ENCODE measurements at places on chromosomes 2 and 18.

- DNase-seq: no peak
Measured at GRCh38 chr2:234098681-234099080, 48.2 kb downstream of the SPP2 start.

DNA sequence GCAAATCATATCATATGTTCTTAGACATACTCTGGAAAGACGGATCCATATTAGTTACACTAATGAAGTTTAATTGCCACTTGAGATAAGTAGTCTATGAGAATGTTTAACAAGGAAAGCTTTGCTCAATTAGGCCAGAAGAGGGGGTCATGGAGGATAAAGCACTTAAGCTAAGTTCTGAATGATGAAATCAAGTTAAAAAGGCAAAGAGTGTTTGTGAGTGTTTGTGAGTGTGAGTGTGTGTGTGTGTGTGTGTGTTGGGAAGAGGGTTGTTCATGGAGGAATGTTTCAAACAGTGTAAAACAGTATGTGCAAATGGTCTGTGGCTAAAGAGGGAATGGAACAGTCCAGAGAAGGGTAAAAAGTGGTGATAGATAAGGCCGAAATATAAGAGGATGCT lies 360.9 kb downstream of the ERBB4 start:
- DNase-seq: peak; percentile 26

- no peak for DNase-seq
Measured at GRCh38 chr2:6760132-6760531, 105.6 kb downstream of the CMPK2 start.

GRCh38 chr2:10258726-10259125 lies 44.0 kb upstream of the HPCAL1 start:
- no peak for DNase-seq

DNA sequence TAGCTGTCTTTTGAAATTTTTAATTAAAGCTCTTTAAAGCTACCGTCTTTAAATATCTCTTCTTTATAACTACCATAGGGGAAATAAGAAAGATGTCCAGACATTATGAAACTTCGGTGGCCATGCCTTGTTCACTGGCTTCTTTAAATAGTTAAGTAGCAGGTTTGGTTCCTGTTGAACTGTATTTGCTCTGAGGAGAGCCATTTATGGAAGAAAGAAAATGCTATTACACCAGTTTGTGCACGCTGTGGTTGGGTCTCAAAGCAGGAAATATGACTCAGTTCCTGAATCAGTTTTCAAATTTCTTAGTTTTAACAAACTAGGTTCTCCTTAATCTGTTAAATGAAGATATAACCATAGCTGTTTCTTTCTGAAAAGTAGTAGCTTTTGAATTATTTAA lies 12.2 kb downstream of the ARPC2 start:
- DNase-seq: no peak

GRCh38 chr2:26558271-26559043 lies 80.5 kb upstream of the OTOF start:
- no peak for DNase-seq
